ENCODE measurements at places on chromosomes 1 and 21.

- no peak for DNase-seq
These were observed 49.8 kb upstream of the RCC1 start for GRCh38 chr1:28456078-28456477.

- DNase-seq, result no peak
These were observed 29.1 kb upstream of the KLF17 start for GRCh38 chr1:44089371-44090048.

GRCh38 chr1:94079080-94079940, 41.6 kb downstream of the ABCA4 start:
- DNase-seq, result no peak

GRCh38 chr1:15718199-15718601, 17.9 kb upstream of the SLC25A34 start:
- DNase-seq, result no peak

DNA sequence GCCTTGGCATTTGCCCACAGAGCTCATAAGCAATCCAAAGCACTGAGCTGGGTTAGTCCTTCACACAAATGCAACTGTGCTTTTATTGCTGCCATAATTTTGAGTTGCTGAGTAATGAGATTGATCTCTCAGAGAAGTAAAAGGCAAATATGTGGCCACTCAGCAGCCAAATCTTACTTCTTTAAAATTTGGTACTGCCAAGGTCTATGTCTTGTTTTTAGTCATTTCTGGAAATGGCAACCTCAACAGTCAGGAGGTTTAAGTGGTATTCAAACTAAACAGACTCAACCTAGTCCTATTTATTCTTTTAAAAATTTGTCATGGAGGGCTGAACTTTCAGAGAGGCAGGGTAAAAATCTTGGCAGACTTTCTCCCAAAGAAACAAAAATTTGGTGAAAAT, 216.4 kb upstream of the GJB5 start:
- no peak for DNase-seq

DNA sequence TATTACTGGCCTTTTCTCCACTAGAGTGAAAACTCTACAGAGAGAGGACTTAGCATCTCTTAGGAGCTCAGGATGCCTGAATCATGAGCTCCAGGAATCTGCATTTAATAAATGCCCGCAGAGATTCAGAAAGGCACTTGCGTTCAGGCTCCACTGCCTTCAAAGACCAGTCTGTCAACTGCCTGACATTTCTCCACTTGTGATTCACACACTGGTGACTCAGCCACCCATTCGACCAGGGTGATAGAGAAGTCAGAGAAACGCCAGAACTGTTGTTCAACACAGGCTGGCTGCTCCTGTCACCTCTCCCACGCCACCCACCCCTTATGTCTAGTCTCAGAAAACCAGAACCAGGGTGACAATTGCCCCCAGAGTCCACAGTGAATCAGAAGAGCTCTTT, 26.9 kb upstream of the LBR start:
- DNase-seq, result peak; percentile 65

- no peak for DNase-seq
These were observed 13.3 kb downstream of the ETV3 start for GRCh38 chr1:157124855-157125254.

GRCh38 chr1:102970496-102971078, 137.7 kb downstream of the COL11A1 start:
- DNase-seq, result peak; percentile 24

GRCh38 chr1:24206516-24207394, 19.7 kb upstream of the IFNLR1 start:
- DNase-seq, result no peak

DNA sequence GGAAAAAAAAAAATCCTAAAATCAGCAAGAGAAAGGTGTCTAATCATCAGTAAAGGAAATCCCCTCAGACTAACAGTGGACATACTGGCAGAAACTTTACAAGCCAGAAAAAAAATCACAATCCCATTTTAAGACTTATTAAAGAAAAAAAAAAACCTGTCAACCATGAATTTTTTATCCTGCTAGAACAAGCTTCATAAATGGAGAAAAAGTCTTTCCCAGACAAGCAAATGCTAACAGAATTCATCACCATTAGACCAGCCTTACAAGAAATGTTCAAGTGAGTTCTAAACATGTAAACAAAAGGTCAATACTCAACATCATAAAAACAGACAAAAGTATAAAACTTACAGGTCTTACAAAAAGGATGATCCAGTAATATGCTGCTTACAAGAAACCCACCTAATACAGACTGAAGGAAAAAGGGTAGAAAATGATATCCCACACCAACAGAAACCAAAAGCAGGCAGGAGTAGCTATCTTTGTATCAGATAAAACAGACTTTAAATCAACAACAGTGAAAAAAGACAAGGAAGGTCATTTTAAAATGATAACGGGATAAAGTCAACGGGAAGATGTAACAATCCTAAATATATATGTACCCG, 129.6 kb downstream of the EVI5 start:
- no peak for DNase-seq

GRCh38 chr1:28737307-28738132, 780 bp downstream of the YTHDF2 start:
- DNase-seq, result peak; percentile 66

Data from CD4-positive, alpha-beta T cell treated with Interferon alpha-2 for 1 hour (primary cell).